Panc1 (cell line): ENCODE measurements at places on chromosomes 4 and X. TPM values are rescaled to one million over a fixed set of nuclear protein-coding genes. Genes with fewer than 3 reads are reported as not detected.

CD99 gene
- 67.6 TPM for total RNA-seq

SSX4B gene
- total RNA-seq = 0.15 TPM

FOXR2 gene
- total RNA-seq = not detected

FAM47B gene
- not detected for total RNA-seq

TCEAL6 gene
- not detected for total RNA-seq

FAM50A gene
- 225 TPM for total RNA-seq

ODAPH gene
- total RNA-seq = not detected

PLAC8 gene
- 154 TPM for total RNA-seq

GABRQ gene
- total RNA-seq = 0.03 TPM

HTR2C gene
- total RNA-seq = not detected

RLIM gene
- total RNA-seq = 50.6 TPM
